Eye (tissue), 1 donor: ENCODE measurements at places on chromosomes 6 and 20.

- no peak for DNase-seq
These were observed 6.4 kb downstream of the KCNG1 start for GRCh38 chr20:51016521-51016920.

GRCh38 chr20:53652090-53652858 lies 58.6 kb upstream of the ZNF217 start:
- DNase-seq, result no peak

- no peak for DNase-seq
These were observed 82.1 kb downstream of the PREP start for GRCh38 chr6:105320765-105321164.

DNA sequence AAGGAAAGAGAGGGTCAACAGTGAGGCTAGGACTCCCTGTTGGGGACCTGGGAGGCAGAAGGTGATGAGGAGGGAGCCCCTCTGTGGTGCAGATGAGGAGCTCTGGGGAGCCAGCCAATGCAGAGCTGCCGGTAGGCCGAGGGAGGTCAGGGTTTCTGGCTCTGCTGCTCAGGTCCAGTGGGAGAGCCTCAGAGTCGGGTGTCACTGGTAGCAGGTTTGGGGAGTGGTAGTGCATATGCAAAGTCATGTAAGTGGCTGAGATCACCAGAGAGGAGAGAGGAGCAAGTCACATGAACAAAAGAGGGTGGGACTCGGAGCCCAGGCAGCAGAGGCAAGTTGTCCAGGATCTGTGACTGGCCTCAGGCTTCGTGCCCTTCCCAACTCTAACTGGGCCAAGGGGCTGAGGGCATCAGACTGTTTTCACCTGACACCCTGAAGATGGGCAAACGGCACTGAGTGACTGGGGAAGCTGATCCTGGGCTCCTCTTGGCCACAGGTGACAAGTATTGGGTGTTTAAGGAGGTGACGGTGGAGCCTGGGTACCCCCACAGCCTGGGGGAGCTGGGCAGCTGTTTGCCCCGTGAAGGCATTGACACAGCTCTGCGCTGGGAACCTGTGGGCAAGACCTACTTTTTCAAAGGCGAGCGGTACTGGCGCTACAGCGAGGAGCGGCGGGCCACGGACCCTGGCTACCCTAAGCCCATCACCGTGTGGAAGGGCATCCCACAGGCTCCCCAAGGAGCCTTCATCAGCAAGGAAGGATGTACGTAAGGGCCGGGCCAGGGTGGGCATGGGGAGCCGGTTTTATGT lies 6.6 kb downstream of the MMP24OS start:
- DNase-seq, result no peak

DNA sequence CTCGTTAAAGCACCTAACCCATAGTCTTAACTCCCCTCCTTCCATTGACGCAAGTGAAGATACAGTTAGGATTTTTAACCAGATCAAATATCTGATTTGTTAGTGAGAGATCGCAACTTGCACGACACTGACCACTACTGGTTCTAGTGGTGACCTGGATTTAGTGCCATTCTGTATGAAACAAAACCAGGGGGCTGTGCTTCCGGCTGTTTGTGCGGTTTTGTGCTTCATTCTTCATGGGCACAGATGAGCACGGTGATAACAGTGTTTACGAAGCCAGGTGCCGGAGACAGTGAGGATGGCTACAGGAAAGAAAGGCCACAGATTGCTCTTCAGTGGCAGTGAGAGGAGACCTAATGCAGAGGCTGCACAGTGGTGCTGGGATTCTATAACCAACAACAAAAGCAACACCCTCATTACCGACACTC lies 75.5 kb downstream of the NOL4L start:
- peak; percentile 47 for DNase-seq

GRCh38 chr20:60697252-60697651 lies 554.8 kb upstream of the CDH4 start:
- DNase-seq, result no peak

GRCh38 chr6:77034161-77034560 lies 429.1 kb downstream of the HTR1B start:
- peak; percentile 31 for DNase-seq

DNA sequence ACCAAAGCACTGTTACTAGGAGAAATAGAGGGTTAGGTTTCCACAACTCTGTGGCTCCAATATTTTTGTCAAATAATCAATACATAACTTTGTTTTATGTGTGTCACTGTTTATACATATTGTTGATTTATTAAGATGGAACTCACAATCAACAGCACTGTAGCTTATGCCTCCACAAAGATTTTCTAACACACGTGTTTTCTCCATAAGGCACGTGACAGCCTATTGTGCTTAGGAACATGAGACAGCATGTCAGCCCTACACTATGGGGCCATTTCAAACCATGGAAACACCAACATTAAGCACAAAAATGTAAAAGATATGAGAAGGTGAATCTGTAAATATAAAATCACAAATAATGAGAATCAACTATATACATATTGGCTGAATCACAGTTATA lies 127.0 kb downstream of the PAK5 start:
- no peak for DNase-seq

- DNase-seq, result no peak
These were observed 50.1 kb downstream of the CYP24A1 start for GRCh38 chr20:54123587-54124180.

DNA sequence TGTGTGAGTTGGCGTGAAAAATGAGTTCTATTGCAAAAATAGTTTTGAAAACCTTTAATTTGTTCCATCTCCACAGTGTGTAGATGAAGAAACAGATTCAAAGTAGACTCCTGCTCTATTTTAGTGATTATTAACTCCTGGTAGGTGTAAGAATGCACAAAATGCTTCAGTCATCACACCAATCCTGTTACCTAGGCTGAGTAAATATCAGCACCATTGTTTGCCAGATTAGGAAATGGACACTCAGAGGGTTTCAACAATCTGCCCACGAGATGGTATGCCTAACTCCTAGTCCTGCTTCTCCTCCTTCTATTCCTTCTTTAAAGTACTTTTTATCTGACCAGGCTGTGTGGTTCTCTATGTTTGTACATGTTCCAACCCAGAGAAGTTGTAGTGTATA lies 108.9 kb upstream of the AHI1 start:
- DNase-seq, result no peak

GRCh38 chr20:16563066-16563806 lies 10.0 kb downstream of the KIF16B start:
- DNase-seq, result no peak

DNA sequence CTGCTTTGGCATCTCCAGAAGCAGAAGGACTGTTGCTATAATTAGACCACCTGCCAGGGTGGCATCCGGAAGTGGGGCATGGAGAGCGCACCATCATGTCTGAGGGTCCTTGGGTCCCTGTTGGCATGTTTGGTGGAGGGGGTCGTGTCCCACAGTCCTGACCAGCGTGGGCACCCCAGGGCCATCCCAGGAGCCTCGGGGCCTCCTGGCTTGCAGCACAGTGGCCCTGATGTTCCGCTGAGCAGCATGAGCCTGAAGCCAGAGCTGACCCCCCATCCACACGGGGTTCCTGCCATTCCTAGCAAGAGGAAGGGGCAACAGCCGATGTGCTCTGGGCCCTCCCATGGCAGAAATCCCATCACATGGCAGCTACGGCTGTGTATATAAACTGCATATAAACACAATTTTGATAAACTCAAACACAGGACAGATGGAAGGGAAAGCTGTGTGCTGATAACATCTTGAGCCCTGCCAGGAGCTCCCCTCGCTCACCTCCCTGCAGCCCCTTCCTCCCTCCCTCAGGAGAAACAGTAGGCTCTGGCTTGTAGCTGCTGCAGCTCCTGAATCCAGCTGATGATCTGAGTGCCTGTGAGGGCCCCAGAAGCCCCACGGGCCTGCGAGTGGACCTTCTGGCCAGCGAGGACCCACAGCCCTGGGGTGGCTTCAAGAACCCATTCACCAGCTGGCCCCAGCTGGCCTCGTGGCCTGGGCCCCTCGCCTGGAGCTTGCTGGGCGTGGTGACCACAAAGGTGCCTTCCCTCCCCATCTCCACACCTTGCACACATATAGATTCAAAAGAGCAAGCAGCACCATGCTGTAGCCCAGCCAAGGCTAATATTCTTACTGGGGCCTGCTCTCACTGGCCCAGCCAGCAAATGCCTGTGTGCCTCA lies 321.6 kb downstream of the CDH4 start:
- no peak for DNase-seq

DNA sequence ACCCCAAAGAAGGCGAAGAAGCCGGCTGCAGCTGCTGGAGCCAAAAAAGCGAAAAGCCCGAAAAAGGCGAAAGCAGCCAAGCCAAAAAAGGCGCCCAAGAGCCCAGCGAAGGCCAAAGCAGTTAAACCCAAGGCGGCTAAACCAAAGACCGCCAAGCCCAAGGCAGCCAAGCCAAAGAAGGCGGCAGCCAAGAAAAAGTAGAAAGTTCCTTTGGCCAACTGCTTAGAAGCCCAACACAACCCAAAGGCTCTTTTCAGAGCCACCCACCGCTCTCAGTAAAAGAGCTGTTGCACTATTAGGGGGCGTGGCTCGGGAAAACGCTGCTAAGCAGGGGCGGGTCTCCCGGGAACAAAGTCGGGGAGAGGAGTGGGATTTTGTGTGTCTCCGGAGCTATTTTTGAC lies 69.6 kb downstream of the HFE start:
- DNase-seq, result peak; percentile 94

DNA sequence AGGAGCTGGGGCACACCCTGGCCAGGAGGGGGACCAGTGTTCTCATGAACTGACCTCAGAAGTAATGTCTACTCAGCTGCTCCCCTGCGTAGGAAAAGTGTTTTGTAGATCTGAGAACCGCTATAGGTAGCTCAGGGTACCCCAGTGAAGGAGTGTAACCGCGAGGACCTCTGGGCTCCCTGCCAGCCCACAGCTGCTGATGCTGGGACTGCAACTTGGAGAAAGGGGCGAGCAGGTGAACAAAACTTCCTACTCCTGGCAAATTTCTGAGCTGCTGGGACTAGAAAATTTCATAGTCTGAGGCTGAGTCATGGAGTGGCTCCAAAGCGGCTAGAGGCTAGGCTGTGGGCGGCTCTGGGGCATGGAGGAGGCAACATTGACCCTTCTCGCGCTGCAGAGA lies 51.9 kb downstream of the PYGB start:
- DNase-seq, result no peak

- peak; percentile 1 for DNase-seq
These were observed 49.6 kb upstream of the PTPRK start for GRCh38 chr6:128569732-128570679.

DNA sequence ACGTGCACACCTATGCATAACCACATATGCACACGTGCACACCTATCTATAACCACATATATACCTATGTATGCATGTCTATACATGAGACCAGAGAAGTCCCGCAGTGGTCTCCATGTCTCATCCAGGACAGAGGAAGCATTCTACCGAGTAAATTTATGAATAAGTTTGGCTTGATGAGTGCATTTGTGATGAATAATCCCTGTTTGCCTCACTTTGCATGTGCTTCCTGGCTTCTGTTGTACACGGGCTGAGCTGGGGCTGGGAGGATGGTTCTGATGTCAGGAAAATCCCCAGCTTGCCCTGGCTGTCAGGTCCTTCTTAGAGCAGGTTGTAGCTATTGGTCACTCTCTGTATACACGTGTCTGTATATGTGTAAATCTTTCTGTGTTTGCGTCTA lies 157.6 kb upstream of the RPS6KA2 start:
- no peak for DNase-seq

DNA sequence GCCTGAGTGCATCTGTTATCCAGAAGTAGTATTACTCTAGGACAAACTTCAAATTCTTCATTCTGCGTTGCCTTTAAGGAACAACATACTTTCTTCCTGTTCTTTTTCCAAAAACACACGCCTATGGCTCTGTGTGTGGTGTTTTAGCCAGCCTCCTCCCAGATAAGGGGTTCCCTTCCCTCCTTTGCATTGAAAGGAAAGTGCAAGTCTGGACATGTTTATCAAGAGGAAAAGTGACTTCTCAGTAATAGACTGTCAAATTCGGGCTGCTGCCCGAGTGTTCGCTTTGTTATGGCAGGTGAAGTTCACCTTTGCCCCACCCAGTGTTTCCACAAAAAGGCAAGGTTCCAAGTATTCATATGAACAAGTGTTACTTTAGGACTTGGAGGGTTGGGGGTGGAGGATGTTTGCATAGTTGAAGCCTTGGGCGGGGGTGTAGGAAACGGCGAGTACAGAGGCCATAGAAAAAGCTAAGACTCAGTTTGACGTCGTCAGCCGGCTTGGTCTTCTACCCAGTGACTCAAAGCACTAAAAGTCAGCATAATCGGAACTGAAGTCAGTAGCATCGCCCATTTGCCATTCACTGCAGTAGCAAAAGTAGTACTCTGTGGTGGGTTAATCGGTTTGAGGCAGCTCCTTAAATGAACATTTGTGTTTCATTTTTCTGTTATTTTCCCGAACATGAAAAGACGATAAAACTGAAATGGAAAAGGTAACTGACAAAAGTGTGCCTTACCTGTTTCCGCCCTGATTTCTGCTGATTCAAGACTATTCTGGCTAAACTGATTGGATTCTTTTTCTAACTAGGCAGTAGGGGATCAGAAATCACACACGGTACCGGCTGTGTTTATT lies 12.5 kb downstream of the PRDM1 start:
- no peak for DNase-seq

- no peak for DNase-seq
These were observed 25.3 kb upstream of the KIF3B start for GRCh38 chr20:32252189-32252588.

DNA sequence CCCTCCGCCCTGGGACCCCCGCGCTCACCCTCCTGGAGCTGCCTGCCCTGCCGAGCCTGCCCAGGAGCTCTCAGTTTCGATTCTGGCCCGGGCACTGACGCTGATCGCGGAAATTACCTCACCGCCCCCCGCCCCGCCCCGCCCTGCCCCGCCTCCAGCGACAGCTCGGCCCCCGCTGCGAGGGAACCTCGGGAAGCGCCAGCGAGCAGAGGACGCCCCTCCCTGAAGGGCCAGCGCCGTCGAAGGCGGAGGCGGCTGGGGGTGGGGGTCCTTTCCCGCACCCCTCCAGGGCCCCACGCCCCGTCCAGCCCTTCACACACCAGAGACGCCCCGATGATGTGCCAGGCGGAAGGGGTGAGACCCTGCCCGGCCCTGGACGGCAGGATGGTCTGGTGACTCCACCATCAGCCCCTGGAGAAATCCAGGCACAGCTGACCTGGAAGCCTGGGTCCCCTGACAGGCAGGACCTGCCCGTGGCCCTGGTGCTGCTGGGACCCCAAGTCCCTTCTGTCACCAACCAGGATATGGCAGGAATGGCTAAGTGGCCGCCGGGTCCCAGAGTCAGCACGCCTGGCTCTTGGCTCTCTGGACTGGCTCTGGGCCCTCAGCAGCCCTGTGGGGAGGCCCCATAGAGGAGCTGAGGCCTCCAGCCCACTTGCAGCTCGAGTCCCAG lies at the start of gene HELZ2:
Gene HELZ2, minus strand, starts transcription at position 84 of the 673 bp plus-strand sequence. CDS start 1,854 bp downstream, outside the sequence.
- DNase-seq, result peak; percentile 67

DNA sequence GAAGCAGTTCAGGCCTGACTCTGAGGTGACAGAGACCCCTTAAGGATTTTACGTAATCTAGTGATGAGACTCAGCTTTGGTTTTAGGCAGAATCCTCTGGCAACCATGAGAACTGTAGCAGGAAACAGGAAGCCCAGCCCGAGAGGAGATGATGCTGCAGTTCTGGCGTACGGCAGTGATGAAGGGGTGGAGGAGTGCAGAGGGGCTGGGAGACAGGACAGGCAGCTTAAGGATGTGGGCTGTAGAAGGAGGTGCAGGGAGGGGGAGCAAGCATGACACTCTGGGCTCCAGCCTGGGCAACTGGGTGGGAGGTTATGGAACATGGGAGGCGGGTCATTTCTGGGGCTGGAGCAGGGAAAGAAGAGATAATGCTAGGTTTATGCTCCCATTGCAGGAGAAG lies 67.1 kb downstream of the LRFN2 start:
- DNase-seq, result no peak
